CD4-positive, CD25-positive, alpha-beta regulatory T cell (primary cell): ENCODE measurements at places on chromosomes 6 and 20. TPM values are rescaled to one million over a fixed set of nuclear protein-coding genes. Genes with fewer than 3 reads are reported as not detected.

DNA sequence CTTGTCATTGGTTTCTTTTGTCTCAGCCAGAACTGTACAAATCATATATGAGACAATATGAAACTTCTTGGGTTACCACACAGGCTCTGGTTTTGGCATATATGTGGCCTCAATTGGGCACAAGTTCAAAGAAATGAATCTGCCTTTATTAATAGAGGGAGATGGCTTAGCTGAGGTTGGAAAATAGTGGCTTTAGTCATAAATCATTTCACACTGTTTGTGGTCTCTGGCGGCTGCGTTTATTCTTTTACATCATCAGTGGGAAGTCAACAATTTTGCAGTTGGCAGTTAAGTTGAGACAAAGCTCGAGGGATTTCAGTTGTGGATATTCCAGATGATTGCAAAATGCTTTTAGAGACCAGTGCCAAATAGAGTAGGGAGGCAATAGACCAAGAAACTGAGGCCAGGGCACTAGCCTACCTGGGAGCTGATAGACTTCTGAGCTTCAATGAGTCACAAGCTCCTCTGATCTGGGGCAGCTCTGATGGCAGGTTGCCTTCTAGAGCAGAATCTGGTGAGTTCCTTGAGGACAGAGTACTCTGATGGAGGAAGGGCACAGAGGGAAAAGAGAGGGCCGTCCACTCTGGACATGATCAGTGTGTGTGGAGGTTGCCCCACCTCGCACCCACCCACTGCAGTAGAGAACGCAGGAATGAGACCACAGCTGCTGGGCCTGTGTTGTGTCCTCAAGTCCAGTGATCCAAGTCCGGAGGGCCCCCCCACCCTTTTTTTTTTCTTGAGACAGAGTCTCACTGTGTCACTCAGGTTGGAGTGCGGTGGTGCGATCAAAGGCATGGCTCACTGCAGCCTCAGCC is 73.5 kb downstream of the ARMC2 start:
- no peaks in the 10 kb centered on the region for H3K27me3 ChIP-seq
- H3K27ac ChIP-seq: no peak overlapping the region
- peaks cover 33% of the 10 kb centered on the region for H3K4me1 ChIP-seq
- no peak overlapping the region for H3K4me3 ChIP-seq
- no peak for DNase-seq
- H3K36me3 ChIP-seq: no peaks in the 10 kb centered on the region

GRCh38 chr20:33522256-33522820 is 32.4 kb downstream of the CBFA2T2 start:
- no peak for DNase-seq
- no peaks in the 10 kb centered on the region for H3K27me3 ChIP-seq
- H3K4me1 ChIP-seq: no peaks in the 10 kb centered on the region
- no peak overlapping the region for H3K27ac ChIP-seq
- H3K4me3 ChIP-seq: no peak overlapping the region

CST4 gene
- not detected for total RNA-seq

DNA sequence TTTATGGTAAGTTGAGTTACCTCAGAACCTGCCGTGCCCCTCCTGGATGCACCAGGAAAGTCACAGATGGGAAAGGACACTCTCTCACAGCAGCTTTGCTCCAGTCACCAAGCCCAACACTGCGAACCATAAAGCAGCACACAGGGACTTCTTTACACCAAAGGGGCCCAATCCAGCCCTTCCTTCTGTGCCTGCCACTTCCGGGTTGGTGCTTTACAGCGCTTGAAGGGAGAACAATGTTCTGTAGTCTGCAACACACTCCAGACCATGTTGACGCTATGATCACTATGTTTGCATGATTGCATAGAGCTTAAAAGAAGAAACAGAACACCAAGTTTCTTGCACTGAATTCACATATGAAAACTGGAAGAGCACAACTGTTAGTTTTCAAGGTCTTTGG is 57.1 kb downstream of the SERAC1 start:
- no peaks in the 10 kb centered on the region for H3K27me3 ChIP-seq
- H3K27ac ChIP-seq: no peak overlapping the region
- DNase-seq: no peak
- no peak overlapping the region for H3K4me3 ChIP-seq
- H3K4me1 ChIP-seq: no peaks in the 10 kb centered on the region

- no peaks in the 10 kb centered on the region for H3K4me1 ChIP-seq
- DNase-seq: no peak
- H3K27ac ChIP-seq: no peak overlapping the region
- no peaks in the 10 kb centered on the region for H3K36me3 ChIP-seq
Observed at GRCh38 chr6:44701637-44702101, 314.2 kb downstream of the CDC5L start.

UBD gene
- total RNA-seq: not detected

DNA sequence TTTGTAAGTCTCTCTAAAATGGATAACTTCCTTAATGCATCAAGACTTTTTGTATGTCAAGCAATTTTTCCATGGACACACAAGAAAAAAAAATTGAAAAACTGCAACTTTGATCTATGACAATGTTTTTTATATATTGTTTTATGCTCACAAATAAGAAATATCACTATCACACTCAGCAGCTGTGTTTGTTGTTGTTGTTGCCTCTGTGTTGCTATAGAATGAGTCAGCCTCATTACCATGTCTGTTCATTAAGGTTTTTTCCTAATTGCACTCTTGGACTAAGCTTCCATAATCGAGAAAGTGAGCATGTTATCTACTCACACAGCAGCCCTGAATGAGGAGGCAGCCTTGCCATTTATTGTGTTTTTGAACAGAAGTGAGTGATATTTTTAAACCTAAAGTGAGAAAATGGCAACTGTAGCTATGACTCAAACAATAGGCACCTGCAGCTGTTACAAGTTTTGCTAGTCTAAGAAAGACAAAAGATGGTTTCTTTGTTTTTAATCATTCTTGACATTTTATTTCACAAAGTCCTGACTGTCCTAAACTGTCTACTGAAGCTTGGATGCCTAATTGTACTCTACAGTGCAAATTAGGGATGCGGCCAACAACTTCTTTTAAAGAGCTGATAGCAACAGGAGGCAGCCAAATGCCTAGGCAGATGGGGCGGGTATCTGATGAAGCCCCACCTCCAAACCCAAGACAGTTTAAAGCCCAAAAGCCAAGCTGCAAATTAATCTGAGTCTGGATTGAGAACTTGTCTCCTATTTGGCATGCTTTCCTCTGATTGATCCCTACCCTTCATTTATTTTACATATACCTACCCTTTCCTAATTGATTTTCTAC is 77.9 kb upstream of the DOK5 start:
- H3K27me3 ChIP-seq: no peaks in the 10 kb centered on the region
- no peak overlapping the region for H3K4me3 ChIP-seq
- no peaks in the 10 kb centered on the region for H3K36me3 ChIP-seq

GRCh38 chr6:43658161-43658560 is 13.3 kb downstream of the RSPH9 start:
- no peaks in the 10 kb centered on the region for H3K4me1 ChIP-seq
- H3K4me3 ChIP-seq: no peak overlapping the region
- no peak overlapping the region for H3K27ac ChIP-seq

- H3K27me3 ChIP-seq: no peaks in the 10 kb centered on the region
- H3K4me1 ChIP-seq: no peaks in the 10 kb centered on the region
- no peak overlapping the region for H3K4me3 ChIP-seq
- no peaks in the 10 kb centered on the region for H3K36me3 ChIP-seq
- H3K27ac ChIP-seq: no peak overlapping the region
Observed at GRCh38 chr6:113599444-113599843, 257.7 kb upstream of the MARCKS start.

- H3K27me3 ChIP-seq: no peaks in the 10 kb centered on the region
- H3K4me3 ChIP-seq: no peak overlapping the region
- no peaks in the 10 kb centered on the region for H3K36me3 ChIP-seq
Observed at GRCh38 chr6:63858691-63859090, 223.1 kb downstream of the PHF3 start.

SOBP gene
- not detected for total RNA-seq

GRCh38 chr6:168107191-168107983 is 28.4 kb upstream of the FRMD1 start:
- DNase-seq: no peak
- no peak overlapping the region for H3K27ac ChIP-seq
- H3K27me3 ChIP-seq: no peaks in the 10 kb centered on the region
- H3K4me1 ChIP-seq: no peaks in the 10 kb centered on the region
- H3K4me3 ChIP-seq: no peak overlapping the region

- peaks cover 14% of the 10 kb centered on the region for H3K4me1 ChIP-seq
- no peaks in the 10 kb centered on the region for H3K27me3 ChIP-seq
- H3K36me3 ChIP-seq: peaks cover 52% of the 10 kb centered on the region
- H3K4me3 ChIP-seq: no peak overlapping the region
- H3K27ac ChIP-seq: no peak overlapping the region
Observed at GRCh38 chr6:43189776-43190304, 7.8 kb downstream of the CUL9 start.

DNA sequence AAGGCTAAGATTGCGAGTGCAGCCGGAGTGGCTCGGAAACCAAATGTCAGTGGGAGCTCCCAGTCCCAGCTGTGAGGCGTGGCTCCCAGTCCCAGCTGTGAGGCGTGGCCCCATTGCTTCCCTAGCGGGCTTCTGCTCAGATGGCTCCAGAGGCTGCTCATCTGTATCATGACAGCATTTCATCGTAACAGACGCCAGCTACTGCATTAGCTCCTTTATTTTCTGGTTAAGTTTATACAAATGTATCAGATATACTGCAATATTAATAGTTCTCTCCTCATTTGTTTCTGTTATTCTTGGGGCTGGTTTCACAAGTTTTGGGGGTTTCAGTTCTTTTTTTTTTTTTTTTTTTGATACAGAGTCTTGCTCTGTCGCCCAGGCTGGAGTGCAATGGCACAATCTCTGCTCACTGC is 34.7 kb upstream of the TBXT start:
- no peaks in the 10 kb centered on the region for H3K4me1 ChIP-seq
- no peaks in the 10 kb centered on the region for H3K27me3 ChIP-seq
- no peaks in the 10 kb centered on the region for H3K36me3 ChIP-seq
- H3K4me3 ChIP-seq: no peak overlapping the region

TAGAP gene
- total RNA-seq: 330 TPM

DNA sequence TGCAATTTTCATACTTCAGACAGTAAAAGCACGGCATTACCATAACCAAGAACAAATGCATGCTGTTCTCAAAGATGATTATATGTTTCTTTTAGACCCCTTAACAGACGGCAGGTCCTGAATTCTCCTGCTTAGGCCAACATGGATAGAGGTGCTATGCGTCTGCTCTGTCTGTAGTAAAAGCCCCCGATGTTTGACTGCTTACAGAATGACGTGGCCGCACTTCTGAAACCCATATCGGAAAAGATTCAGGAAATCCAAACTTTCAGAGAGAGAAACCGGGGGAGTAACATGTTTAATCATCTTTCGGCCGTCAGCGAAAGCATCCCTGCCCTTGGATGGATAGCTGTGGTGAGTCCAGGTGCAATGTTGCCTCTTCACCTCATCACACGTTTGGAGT is 93.1 kb upstream of the FAM8A1 start:
- no peaks in the 10 kb centered on the region for H3K36me3 ChIP-seq
- no peaks in the 10 kb centered on the region for H3K4me1 ChIP-seq
- no peak overlapping the region for H3K27ac ChIP-seq
- DNase-seq: no peak
- no peak overlapping the region for H3K4me3 ChIP-seq

DNA sequence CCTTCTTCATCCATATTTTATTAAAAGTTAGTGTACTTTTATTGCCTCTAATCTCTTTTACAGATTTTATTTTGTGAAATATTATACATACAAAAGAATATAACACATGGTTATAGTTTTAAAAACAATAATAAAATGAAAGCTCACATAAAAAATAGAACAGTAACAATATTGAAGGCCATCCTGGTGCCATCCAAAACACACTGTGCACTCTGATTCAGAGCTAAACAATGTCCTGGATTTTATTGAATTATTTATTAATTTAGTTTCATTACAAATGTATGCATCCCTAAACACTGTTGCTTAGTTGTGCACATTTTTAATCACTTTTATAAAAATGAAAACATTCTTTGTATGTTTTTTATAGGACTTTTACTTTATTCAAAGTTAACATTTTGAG is 32.9 kb downstream of the RNF217 start:
- H3K27me3 ChIP-seq: no peaks in the 10 kb centered on the region
- DNase-seq: no peak
- no peak overlapping the region for H3K4me3 ChIP-seq
- H3K4me1 ChIP-seq: no peaks in the 10 kb centered on the region

DNA sequence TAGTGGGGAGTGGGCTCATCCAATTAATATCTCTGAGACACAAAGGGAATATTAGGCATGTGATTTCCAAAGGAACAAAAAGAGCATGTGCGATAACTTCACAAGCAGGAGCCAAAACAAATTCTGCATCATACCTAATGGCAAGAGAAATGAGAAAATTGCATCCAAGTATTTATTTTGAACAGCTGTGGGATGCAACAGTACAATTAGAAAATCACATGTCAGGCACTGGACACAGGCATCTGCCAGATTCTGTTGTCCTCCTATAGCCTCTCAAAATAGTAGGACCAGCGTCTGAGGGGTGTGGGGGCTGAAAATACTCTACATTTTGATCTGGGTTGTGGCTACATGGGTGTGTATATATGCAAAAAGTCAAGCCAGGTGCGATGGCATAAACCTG is 66.3 kb downstream of the EDN1 start:
- no peaks in the 10 kb centered on the region for H3K27me3 ChIP-seq
- H3K27ac ChIP-seq: no peak overlapping the region
- H3K4me3 ChIP-seq: no peak overlapping the region
- H3K4me1 ChIP-seq: no peaks in the 10 kb centered on the region
- H3K36me3 ChIP-seq: no peaks in the 10 kb centered on the region

GPSM3 gene
- 202 TPM for total RNA-seq

DNA sequence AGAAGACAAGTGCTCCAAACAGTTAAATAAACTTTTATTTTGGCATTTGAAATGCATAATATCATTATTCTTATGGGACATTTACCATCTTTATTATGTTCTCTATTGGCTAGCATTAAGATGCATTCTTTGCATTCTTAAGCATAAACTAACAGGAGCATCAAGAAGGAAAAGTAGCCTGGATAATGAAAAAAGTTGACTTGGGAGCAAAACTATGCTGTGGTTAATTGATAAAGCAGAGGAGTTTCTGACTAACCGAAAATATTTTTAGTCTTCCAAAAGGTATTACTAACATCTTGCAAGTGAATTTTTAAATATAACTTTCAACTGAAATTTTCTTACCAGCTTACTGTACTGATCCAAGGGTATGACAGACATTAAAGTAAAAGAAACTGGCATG is 140.3 kb downstream of the FLRT3 start:
- no peaks in the 10 kb centered on the region for H3K36me3 ChIP-seq
- H3K27me3 ChIP-seq: no peaks in the 10 kb centered on the region
- no peak overlapping the region for H3K4me3 ChIP-seq
- no peak overlapping the region for H3K27ac ChIP-seq
- H3K4me1 ChIP-seq: no peaks in the 10 kb centered on the region
